ENCODE measurements at places on chromosomes 5 and 9.

- DNase-seq, result no peak
These were observed 117.1 kb upstream of the CHD1 start for GRCh38 chr5:99045871-99046270.

GRCh38 chr5:80246995-80247729 is 8.7 kb downstream of the SERINC5 start:
- DNase-seq, result peak; percentile 97

DNA sequence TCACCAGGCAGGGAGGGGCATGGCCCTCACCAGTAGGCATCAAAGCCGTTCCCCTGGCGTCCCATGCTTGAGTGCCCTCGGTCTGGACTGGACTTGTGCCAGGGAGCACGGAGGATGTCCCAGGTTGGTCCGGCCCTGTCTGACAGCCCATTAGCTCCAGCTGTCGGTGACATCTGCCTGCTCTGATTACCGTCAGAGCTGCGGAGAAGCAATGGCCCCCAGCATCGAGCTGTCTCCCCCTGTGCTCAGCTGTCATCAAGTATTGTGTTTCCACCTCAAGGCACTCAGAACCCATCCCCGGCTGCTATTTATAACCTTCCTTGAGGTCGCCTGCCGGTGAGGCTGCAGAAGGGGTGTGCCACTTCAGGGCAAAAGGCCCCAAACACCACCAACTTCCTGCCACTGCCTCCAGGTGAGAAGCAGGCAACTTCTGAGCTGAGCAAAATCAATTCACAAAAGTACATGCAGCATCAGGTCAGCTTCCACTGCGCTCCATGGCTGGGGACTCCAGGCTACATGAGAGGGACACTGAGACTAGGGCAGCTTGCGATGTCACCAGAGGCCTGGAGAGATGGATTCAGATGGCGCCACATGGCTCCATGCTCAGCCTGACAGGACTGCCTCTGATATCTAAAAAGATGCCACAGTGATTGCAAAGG is 142.7 kb downstream of the C5orf15 start:
- no peak for DNase-seq

DNA sequence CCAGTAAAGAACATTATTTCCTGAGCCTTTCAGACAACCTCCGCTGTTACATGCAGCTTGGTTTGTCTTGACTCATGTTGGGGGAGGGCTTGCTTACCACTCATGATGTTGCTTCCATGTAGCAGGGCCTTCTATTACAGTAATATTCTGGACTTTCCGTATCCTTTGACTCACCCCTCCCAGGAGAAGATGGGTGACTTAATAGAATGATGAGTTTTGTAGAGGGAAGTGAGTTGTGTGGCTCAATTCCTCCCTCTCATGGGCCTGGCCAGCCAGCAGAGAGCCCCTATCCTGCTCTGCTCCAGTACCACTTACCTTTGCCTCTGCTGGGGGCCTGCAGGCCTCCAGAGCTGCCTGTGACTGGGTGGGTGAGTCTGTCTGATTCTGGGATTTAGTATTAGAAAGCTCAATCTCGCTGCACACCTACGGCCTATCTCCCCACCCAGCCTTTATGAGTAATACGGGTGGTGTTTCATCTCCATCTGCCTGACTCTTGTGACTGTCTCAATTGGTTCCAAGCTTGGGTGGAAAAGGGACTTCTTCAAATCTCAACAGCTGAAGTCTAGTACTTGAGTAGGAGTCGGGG is 52.6 kb upstream of the KLF9 start:
- DNase-seq, result peak; percentile 76

DNA sequence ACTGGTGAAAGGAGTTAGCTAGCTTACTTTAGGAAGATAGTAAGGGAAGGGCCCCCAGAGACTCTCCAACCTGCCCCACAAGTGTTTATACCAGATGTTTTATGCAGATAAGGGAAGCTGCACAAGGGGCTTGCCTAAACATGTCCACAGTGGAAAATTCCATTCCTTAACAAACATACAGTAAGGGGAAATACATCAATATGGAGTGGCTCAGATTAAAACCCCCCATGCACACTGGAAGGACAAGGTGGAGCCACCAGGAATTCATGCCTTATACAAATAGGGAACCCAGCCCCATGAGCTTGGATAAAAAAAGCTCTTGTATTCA is 106.3 kb upstream of the GPBP1 start:
- DNase-seq, result peak; percentile 8

Measured in astrocyte (in vitro differentiated cells and primary cell).